ENCODE measurements at places on chromosomes 7 and 10.

GRCh38 chr7:6443372-6443941 lies 4.3 kb downstream of the DAGLB start:
- no peak for DNase-seq

- no peak for DNase-seq
Observed at GRCh38 chr7:5334671-5335070, 51.9 kb downstream of the SLC29A4 start.

DNA sequence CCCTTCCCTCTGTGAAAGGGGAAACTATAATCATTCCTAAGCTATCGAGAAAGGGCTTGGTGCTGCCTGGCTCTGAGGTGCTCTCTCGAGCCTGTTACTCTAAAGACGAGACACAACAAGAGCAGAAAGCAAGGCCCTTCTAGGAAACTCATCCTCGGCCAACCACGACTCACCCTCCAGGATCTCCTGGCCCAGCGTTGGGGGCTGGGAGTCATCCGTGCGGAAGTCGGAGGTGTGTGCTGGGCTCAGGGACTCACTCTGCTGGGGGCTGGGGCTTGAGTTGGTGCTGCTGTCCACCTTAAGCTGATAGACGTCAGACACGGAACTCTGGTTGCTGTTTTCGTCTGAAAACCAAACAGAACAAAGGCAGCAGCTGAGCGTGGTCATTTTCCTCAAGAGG lies 17.6 kb upstream of the BAZ1B start:
- no peak for DNase-seq

DNA sequence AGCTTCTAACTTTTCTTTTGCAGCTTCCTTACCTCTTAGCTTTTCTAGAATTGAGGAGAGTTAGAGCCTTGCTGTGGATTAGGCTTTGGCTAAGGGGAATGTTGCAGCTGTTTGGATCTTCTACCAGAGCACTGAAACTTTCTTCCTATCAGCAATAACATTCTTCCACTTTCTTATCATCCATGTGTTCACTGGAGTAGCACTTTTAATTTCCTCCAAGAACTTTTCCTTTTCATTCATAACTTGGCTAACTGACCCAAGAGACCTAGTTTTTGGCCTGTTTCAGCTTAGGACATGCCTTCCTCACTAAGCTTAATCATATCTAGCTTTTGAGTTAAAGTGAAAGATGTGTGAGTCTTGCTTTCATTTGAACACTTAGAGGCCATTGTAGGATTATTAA lies 19.6 kb downstream of the MINPP1 start:
- no peak for DNase-seq

- DNase-seq = no peak
Observed at GRCh38 chr7:130901209-130901783, 167.3 kb upstream of the KLF14 start.

DNA sequence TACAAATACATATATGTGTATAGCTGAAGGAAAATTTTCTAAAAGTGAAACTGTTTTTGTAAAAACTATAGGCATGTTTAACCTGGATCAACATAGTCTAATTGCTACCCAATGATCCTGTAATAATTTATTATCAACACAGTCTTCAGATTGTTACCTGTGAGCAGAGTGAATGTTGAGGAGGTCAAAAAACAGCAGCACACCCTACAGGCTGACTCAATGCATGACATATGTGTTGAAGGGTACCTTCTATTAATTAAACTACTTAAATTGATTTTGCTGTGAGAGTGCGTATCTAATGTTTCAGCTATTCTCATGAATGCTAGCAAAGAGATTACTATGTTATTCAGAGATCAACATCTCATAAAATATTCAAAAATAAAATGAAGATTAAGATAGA lies 411.4 kb downstream of the TNS3 start:
- DNase-seq = no peak

DNA sequence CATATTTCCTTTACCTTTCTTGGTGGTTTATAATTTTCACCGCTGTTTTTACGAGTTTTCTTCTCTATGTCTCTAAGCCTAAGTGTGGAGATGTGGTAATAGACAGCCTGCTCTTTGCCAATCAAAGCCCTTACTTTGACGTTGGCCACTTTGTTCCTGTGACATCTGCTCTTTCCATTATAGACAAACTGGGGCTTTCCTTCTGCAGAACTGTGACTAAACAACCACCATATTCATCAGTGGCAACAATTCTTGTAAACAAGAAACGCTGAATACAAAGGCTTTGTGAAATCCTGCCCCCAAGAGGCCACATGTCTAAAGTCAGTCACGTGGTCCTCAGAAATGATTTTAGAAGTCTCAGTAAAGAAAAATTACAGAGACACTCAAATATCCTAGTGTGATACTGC lies 59.6 kb upstream of the CAPZA2 start:
- no peak for DNase-seq

- peak; percentile 80 for DNase-seq
Observed at GRCh38 chr10:112732277-112732921, 217.6 kb upstream of the TCF7L2 start.

GRCh38 chr7:45390180-45390579 lies 184.0 kb upstream of the ADCY1 start:
- no peak for DNase-seq

DNA sequence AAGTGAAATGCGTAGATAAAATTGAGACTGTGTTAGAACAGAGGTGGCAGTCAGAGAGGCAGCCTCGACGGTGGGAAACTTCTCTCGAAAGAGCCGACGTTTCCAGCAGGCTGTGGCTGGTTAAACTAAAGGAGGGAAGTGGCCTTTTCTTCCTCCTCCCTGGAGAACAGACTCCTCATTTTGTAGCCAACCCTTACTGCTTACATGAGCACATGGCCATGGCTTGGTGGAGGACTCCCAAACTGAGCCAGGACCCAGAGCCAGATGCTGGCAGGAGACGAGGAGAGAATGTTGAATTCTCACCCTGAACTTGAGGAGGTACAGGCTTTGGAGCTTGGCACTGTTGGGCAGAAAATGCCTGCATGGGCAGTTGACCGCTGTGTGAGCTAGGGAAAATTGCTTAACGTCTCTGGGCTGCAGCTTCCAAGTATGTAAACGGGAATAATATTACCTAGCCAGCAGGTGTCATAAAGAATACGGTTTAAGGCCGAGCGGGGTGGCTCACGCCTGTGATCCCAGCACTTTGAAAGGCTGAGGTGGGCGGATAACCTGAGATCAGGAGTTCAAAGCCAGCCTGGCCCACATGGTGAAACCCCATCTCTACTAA lies 24.5 kb downstream of the MMD2 start:
- DNase-seq = no peak

- no peak for DNase-seq
Observed at GRCh38 chr10:106618646-106619045, 545.9 kb downstream of the SORCS1 start.

GRCh38 chr7:128783143-128783861 lies 7.7 kb upstream of the OPN1SW start:
- DNase-seq = no peak

DNA sequence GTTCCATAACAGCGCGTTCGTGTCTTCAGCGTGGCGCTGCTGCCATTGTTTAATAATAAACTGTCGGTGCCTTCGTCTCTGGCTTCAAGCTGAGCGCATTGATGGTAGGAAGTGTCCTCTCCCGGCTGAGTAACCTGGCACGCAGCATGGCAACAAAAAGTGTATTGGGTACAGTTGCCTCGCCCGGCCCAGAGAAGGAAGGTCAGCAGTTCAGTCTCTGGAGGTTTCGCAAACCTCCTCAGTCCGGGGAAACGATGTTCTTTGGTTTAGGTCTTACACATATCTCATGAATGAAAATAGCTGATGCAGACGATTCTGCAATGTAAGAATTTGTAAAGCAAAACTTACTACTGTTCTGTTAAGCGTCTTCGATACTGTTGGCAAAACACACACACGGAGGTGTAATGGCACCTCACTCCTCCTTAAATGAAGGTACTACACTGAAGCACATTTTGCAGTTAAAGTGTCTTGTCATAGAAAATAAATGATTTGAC lies 739 bp upstream of the CCDC186 start:
- DNase-seq = no peak

DNA sequence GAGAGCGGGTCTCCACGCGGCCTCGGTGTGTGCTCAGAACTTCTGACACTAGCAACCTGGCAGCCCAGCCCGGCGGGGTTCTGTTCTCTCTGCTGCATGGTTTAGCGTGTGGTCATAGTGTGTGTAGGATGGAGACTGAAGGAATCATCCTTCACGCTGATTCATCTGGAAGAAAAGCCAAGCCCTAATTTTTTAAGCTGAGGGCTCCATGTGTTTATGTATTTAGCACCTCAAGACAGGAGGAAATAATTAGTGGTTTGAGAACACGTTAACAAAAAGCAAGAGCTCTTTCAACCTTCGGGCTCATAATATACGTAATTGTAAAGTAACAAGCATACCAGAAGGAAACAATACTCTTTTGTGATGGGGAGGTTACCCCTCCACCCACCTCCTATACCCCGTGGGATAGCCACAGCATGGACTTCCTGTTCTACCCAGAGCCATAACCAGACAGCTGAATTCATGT lies 504.6 kb upstream of the MKI67 start:
- no peak for DNase-seq

GRCh38 chr10:23965880-23966279 lies 243.1 kb upstream of the KIAA1217 start:
- DNase-seq = no peak

GRCh38 chr7:4307316-4308204 lies 374.5 kb upstream of the FOXK1 start:
- no peak for DNase-seq

DNA sequence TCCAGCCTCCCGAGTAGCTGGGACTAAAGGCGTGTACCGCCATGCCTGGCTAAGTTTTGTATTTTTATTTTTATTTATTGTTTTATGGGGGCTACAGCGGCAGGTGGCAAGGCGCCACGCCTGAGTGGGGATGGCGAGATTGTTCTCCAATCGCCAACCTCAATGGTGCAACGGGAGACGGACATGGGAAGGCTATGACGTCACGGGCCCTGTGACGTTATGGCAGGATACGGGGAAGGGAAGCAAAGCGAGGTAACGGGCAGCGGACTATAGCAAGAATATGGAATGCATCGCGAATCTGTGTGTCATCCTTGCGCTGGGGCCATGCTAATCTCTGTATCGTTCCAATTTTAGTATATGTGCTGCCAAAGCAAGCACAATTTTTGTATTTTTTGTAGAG lies 24.8 kb upstream of the FIS1 start:
- no peak for DNase-seq

- DNase-seq = no peak
Observed at GRCh38 chr7:140062118-140062527, 628 bp downstream of the PARP12 start.

DNA sequence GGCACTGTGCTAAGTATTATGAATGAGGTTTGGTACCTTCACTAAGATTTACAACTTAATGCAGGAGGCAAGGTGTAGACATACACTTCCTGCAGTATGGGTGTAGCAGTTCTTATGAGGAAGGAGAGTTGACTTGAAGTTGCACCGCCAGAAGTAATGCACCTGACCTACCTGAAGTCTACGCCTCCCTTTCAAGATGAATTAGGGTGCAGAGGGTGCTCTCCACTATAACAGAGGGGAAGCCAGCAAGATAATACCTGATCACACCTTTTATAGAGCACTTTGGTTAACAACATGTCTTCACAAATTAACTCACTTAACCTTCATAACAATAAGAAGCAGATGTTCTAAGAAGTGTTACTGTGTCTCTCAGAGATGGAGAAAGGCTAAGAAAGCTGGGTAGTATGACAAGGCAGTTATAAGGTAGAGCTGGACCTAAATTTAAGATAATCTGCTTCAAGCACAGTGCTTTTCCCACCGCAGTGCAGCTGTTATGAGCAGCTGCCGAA lies 552 bp upstream of the RAB18 start:
- DNase-seq = no peak

GRCh38 chr10:126673565-126673964 lies 3.1 kb upstream of the C10orf90 start:
- DNase-seq = no peak

DNA sequence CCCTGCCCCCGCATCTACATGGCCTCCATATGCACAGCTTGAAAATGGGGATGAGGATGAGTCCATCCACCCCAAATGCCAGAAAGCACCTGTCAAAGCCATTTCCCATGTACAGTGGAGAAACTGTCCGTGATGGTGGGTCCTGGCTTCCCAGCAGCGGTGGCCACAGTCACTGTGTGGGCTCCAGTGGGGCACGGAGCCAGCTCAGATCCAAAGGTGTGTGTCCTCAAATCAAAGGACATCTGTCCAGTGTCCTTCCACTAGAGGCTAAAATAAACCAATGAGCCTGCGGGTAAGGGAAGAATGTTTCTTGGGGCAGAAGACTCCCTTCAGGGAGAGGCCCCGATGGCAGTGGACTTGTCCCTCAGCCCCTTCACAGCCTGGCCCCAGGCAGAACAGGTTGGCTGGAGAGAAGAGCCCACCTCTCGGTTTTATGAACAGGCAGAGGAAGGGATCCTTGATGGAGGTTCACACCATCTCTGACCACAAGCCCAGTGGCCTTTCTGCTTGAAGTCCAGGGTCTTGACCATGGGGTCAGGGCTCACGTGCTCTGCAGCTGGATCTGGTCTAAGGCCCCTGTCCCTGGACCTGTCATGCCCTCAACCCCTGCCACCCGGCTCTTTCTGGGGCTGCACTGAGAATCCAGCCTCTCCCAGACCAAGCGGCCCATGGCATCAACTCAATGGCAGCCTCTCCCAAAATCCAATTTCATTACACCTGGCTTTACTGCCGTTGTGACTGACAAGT lies 106.9 kb downstream of the TCERG1L start:
- DNase-seq = no peak

DNA sequence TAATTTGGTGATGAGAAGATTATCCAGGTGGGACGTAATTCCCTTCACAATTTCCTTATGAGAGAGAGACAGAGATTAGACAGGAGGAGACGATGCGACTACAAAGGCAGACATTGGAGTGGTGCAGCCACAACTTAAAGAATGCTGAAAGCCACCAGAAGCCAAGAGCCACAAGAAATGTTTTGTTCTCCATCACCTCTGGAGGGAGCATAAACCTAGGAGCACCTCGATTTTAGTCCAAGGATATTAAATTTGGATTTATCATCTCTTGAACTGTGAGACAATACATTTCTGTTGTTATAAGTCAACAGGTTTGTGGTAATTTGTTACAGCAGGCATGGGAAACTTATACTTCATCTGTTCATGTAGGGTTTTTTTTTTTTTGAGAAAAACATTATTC lies 418.9 kb downstream of the DGKB start:
- DNase-seq = no peak

- peak; percentile 79 for DNase-seq
Observed at GRCh38 chr10:29304264-29304994, 15.6 kb downstream of the LYZL1 start.

- DNase-seq = no peak
Observed at GRCh38 chr10:47318706-47319105, 3.5 kb upstream of the GDF2 start.

GRCh38 chr7:92698237-92698841 lies 108.1 kb upstream of the FAM133B start:
- DNase-seq = no peak

DNA sequence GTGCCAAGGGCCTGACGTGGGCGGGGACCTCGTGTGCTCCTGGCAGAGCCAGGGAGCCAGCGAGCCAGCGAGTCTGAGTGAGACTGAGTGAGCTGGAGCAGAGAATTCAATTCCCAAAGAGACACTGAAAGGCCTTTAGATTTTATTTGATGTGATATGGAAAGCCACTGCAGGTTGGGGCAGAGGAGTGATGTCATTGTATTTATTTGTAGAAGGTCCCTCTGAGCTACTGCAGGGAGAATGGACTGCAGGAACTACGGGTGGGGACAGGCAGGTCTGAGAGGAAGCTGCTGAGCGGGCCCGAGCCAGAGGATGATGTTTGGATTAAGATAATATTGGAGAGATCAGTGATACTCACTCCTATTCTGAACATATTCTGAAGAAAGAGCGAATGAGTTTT lies 445.8 kb upstream of the ANKRD30A start:
- DNase-seq = no peak

- DNase-seq = no peak
Observed at GRCh38 chr7:6294839-6295238, 22.4 kb upstream of the CYTH3 start.
